ENCODE measurements at places on chromosomes 5 and 9.

- no peak for DNase-seq
Observed at GRCh38 chr9:26677965-26678706, 214.5 kb downstream of the CAAP1 start.

- no peak for DNase-seq
Observed at GRCh38 chr5:124889486-124889825, 143.0 kb upstream of the ZNF608 start.

DNA sequence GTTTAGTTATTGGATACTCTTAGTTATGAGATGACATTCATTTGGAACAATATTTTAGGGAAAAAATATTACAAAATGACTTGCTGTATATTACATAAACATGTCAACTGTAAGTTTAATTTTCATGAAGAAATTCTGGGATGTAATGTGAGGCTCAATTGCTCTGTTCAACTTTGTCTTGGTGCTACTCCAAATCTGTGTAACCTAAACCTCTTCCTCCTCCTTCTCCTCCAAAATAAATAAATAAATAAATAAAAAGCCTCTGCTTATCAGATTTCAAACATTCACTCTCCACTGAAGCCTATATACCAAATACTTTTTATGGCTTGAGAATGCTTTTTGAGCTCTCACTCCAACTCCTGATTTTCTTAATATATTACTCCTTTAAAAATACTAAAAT, 27.7 kb downstream of the ACTBL2 start:
- DNase-seq, result no peak

DNA sequence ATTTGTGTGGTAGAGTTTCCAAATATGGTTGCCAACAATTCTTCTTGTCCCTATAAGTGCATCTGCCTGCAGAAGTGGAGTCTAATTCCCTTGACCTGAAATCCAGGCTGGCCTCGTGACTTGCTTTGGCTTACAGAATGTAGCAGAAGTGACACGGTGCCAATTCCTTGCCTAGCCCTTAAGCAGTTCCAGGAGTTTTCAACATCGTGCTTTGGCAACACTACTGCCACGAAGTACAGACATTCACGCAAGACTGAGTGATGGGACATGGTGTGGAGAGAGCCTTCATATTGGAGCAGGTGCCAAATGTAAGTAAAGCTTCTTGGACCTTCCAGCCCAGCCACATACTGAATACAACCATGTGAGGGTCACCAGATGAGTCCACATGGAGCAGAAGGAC, 92.9 kb upstream of the NEK6 start:
- peak; percentile 90 for DNase-seq

GRCh38 chr5:37966871-37967270, 127.0 kb upstream of the GDNF start:
- no peak for DNase-seq

DNA sequence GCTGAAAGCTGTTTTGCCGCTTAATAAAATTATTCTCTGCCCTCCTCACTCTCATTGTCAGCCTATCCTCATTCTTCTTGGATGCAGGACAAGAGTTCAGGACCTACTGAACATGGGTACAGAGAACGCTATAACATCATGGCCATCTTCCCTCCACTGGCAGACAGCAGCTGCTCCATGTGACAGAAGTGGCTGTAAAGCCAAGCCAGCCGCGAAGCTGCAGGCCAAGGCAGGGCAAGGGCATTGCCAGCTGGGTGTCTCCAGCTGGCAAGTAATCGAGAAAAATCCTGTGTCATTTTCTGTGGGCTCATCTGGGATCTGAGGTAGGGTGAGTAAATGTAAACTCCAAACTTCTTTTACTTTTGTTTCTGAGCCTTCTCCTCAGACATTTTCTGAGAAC, 84.8 kb downstream of the SLC25A46 start:
- DNase-seq, result no peak
